Activated T-cell treated with anti-CD3 and anti-CD28 coated beads for 4 hours (primary cell): ENCODE measurements at places on chromosomes 6 and 20.

GRCh38 chr20:24017458-24017755, 28.8 kb upstream of the GGTLC1 start:
- no peak for DNase-seq

DNA sequence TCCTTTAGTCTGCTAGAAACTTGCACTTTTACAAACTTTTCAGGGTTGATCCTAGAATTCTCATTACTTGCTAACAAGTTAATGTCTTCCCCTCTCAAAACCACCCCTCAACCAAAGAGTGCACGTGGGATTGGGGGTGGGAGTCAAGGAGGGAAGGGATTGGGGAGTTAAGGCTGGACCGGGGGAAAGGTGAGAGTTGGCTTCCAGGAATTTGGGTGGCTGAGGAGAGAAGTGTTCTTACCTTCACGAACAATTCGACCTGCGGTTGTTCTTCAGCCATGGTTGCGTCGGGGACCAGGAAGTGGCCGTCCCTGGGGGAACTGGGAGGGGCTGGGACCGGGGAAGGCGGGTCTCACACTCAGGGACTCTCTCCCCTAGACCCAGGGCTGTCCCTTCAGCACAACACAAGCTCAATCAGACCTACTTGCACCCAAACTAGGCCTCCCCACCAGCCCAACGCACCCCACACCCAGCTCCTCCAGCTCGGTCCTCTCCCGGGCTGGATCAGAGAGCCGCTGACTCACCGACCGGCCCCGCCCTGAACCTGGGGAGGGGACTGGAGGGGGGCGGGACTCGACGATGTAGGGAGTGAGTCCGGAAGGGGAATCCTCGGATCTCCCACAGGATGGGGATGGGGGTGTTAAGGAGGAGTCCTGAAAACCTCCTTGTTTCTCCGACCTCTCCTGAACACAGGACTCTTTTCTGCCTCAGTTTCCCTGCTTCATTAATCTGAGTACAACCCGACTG, at the start of gene CLIC1:
TSS of gene CLIC1 (minus strand) at position 510 of the 747 bp plus-strand sequence. CDS start at position 280, 230 bp downstream.
- peak; percentile 73 for DNase-seq

DNA sequence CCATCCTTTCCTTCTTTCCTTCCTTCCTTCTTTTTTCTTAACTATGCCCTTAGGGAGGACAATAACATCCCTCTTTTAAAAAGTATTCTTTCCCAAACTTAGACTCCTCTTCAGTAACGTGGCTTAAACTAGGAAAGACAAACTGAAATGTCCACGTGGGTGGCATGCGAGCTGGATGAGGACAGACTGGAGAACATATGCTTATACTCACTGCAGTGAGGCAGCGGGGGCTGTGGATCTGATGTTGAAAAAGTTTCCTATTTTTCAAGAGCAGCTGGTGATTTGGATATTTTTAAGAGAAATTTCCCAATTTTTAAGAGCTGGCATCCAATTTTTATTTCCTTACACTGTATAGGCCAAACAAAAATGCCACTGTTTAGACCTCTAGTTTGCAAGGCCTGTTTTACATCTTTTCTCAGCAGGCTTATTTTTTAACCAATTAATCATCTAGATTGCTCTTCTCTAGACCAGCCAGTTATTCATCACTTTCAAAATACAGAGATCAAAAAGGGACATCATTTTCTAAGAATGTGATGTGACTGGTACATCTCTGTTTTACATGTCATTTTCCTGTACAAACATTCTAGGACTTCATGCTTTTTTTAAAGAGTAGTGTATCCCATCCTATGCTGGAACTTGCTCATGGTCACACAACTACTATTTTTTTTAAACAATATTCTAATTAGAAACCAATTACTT, 226.5 kb downstream of the BTBD9 start:
- DNase-seq = no peak

GRCh38 chr6:148550569-148550968, 196.3 kb upstream of the UST start:
- DNase-seq = no peak

DNA sequence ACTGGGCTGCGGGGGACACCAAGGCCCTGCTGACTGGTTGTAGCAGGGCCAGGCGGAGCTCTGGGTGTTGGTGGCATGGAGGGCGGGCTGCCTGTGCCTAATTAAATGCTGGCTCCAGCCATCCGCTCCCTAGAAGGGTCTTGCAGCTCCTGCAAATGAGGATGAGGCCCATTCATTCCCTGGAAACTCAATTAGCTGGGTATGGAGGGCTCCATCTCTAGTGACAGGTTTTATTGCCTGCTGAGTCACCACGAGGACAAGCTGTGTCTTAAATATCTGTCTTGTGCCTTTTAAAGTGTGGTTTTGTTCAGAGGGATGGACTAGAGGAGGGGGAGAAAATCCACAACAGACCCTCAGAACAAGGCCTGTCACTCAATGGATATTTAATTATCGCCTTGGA, 60.9 kb downstream of the SULF2 start:
- no peak for DNase-seq

GRCh38 chr6:41976794-41977484, 35.3 kb upstream of the CCND3 start:
- DNase-seq = no peak

GRCh38 chr6:21284166-21284565, 309.4 kb upstream of the SOX4 start:
- DNase-seq = no peak

DNA sequence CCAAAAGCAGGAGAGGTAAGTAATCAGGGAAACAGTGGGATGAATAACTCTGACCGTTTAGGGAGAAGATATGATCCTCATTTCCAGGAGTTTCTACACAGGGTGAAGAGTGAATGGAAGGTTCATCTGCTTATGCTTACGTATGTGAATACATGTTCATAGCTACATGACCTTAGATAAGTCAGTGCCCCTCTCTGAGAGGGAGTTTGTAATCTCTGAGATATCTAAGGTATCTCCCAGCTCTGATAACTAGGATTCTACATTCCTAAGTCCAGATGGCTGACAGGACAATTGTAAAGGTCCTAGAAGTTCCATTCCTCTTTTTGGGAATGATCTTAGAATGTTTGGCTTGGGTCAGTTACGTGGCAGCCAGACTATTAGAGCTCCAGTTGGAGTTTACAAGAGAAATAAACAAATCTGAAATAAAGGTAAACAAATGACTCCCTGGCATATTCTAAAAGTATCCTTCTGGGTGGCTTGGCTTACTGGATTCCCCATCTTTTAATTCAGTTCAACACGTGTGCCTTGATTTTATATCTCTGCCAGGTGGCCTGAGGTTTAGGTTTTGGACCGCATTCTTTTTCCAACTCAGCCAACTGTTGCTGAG, 15.8 kb downstream of the PROCR start:
- no peak for DNase-seq

DNA sequence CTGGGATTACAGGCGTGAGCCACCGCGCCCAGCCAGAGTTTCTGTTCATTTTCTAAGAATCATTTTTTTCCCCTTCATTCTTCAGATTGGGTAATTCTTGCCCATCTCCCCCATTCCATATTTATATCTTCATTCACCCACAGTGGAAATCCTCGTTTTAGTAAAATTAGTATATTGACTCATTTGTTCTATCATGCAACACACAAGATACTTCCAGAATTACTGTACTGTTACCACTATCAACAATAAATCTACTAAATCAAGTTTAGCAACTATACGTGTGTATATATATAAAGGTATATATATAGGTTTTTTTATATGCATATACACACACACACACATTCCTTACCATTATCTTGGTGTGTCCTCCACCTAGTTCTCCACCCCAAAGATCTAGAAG, 41.2 kb upstream of the KCNG1 start:
- no peak for DNase-seq

DNA sequence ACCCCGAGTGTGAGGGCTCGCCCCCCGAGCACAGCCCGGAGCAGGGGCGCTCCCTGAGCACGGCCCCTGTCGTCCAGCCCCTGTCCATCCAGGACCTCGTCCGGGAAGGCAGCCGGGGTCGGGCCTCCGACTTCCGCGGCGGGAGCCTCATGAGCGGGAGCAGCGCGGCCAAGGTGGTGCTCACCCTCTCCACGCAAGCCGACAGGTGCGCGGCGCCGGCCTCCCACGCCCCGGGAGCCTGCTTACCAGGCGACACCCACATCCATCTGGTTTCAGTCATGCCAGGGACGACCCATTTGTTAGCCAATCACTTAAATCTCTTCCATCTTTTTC, 73.5 kb upstream of the PBOV1 start:
- no peak for DNase-seq

GRCh38 chr6:16238963-16239797, 793 bp downstream of the GMPR start:
- DNase-seq = no peak

- DNase-seq = no peak
Measured at GRCh38 chr6:117008618-117009017, 131.6 kb downstream of the RFX6 start.

DNA sequence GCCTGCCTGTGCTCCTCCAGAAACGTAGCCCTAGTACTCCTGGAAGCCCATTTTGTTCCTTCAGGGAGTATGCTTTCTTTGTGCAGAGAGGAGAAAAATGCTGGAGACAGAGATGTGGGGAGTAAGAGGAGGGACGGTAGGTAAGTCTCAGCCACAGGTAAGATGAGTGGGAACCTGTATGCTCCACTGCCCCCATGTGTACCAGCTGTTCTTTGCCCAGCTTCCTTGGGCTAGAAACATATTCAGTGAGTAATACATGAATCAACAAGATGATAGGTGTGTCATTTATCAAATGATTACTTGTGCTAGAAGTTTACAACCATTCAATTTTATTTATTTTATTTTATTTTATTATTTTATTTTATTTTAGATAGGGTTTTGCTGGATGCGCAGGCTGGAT, 13.6 kb upstream of the CEP85L start:
- no peak for DNase-seq

DNA sequence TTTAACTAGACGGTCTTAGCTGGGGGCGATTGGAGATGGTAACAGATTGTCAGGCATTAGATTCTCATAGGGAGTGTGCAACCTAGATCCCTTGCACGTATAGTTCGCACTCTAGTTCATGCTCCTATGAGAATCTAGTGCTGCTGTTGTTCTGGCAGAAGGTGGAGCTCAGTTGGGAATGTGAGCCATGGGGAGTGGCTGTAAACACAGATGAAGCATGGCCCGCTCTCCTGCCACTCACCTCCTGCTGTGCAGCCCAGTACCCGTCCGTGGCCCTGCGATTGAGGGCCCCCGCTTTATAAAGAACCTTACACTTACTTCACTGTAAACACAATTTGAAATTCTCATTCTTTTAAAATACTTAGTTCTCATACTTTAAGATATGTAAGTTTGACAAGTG, 339.4 kb downstream of the CDH26 start:
- no peak for DNase-seq

GRCh38 chr6:117483004-117483644, 650 bp downstream of the DCBLD1 start:
- no peak for DNase-seq

GRCh38 chr6:11868392-11868791, 89.8 kb upstream of the ADTRP start:
- no peak for DNase-seq

GRCh38 chr20:63765902-63766301, 26.3 kb downstream of the SLC2A4RG start:
- no peak for DNase-seq

GRCh38 chr6:3226481-3227362, 731 bp downstream of the TUBB2B start:
- DNase-seq = no peak

GRCh38 chr6:20211037-20211940, 980 bp downstream of the MBOAT1 start:
- DNase-seq = no peak

DNA sequence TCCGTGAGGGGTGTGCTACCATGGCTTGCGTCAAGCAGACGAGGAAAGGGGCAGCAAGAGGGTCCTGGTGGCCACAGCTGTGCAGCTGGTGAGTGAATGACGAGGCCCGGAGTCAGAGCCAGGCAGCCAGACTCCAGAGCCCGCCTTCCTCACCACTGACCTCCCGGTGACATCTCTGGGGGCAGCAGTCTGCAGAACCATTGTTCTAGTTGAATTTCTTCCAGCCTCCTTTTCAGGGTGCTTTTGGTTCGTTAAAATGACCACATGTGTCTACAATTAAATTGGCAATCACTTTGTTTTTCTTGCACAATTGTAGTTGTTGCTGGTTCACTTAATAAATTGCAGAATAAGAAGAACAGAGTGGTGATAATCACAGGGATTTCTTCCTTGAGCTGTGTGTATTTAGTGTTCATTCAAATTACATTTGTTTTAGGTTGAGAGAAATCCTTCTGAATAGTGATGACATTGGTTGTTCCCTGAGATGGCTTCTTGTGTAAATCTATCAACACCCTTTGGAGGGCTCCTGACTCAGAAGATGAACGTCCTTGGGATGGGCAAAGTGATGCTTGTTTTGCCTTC, 96.4 kb downstream of the TULP4 start:
- no peak for DNase-seq

- DNase-seq = no peak
Measured at GRCh38 chr6:137391061-137391814, 103.0 kb downstream of the OLIG3 start.

DNA sequence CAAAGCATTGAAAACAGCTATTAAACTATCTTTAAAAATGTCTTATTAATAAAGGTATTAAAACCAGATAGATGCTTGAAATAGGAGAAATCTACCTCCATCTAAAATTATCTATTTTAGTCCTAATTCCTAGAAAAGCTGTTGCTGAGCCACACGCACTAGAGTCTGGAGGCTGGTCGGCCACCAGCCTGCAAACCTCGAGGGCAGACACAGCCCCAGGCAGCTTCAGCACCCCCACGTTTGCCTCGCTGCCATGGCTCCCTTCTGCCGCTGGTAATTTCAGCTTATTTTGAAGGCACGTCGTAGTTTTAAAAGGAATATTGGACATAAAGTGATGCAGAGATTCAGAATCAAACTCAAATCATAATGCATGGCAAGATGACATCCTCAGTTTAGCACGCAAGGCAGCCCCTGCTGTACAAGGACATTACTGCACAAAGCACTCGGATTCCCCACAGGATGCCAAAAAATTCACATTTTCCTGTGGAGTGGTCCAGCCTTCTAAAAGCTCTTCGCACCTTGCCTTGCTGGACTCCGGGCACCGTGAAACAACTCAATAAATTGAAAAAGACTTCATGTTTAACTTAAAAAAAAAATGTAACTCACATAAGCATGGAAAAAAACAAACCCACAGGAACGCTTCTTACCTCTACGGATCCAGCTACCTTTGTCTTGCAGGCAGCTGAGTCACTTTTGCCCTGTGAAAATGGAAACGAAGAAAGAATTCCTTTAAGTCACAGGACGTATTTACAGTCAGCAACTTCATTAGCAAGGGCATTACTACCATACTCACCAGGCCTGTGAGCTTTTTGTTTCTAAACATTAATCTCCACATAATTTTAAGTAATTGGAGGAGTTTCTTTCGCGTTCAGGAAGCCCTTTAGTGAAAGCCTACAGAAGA, 143.4 kb upstream of the RPS6KA2 start:
- no peak for DNase-seq

DNA sequence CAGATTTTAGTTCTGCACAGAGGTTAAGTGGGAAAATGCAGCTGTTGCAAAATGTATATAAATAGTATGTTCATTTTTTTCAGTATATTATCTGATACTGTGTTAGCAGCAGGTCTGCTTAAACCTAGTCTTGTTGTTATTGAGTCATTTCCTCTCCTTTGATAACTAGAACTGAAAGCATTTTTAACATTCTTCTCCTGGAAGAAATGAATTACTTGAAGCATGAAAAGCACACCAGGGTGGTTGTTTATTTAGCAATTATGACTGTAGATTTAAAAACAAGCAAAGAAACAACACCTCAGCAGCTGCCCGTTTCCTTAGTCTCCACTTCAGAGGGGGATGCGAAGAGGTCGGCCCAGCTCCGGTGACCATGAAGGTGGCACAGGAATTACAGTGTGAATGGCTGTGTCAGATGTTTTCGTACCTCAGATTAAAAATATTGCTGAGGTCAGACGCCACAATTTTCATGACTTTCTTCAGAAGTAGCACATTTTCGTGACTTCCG, 53.5 kb downstream of the GOPC start:
- DNase-seq = no peak
